ENCODE measurements at places on chromosomes 16 and 17. TPM values are rescaled to one million over a fixed set of nuclear protein-coding genes. Genes with fewer than 3 reads are reported as not detected.

Gene MEIOC
- total RNA-seq, result 0.37 TPM

Gene MPP3
- total RNA-seq, result 0.21 TPM

Gene PDILT
- total RNA-seq, result not detected

Gene RHBDL3
- 0.11 TPM for total RNA-seq

Gene ETV4
- total RNA-seq, result 12.8 TPM

DNA sequence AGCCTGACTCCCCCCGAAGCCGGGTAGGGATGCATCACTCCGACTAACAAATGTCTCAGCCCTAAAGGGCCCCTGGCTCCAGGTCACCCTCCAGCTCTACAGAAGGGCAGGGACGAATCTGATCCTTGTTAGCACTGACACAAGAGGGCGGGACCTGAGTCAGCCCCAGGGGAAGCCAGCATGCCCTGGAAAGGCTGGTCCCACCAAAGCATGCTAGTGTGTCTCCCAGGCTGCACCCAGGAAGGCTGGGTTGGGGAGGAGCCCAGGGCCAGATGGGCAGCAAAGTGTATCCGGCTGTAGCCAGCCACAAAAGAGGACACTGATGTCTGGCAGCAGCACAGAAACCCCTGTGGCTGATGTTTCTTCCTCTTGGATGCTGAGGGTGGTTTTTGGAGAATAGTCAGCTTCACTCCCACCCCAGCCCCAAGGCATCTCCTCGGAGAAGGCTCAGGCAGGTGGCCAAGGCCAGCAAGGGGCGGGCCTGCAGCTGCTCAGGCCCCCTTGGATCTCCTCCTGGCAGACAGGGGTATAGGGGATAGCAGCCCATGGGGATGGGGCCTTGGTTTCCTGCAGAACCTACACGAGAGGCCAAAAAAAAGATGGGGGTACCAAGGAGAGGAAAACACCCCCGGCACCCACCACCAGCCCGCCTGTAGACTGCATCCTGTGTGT, 11.0 kb downstream of the NATD1 start:
- no peaks in the 10 kb centered on the region for H3K4me1 ChIP-seq
- H3K4me3 ChIP-seq, result no peak overlapping the region
- no peaks in the 10 kb centered on the region for H3K27me3 ChIP-seq
- no peak overlapping the region for H3K27ac ChIP-seq

GRCh38 chr17:17721140-17721668, 39.9 kb downstream of the RAI1 start:
- H3K27ac ChIP-seq, result no peak overlapping the region
- peaks cover 12% of the 10 kb centered on the region for H3K36me3 ChIP-seq
- H3K4me3 ChIP-seq, result no peak overlapping the region
- H3K27me3 ChIP-seq, result peaks cover 31% of the 10 kb centered on the region
- no peak for DNase-seq

GRCh38 chr16:89187032-89187769, 13.1 kb downstream of the SLC22A31 start:
- no peaks in the 10 kb centered on the region for H3K4me1 ChIP-seq
- H3K36me3 ChIP-seq, result no peaks in the 10 kb centered on the region

GRCh38 chr17:63741143-63741407, 524 bp downstream of the STRADA start:
- no peaks in the 10 kb centered on the region for H3K27me3 ChIP-seq
- H3K4me1 ChIP-seq, result peaks cover 20% of the 10 kb centered on the region
- no peak for DNase-seq
- H3K36me3 ChIP-seq, result peaks cover 24% of the 10 kb centered on the region
- peak overlapping the region; percentile 96 for H3K27ac ChIP-seq

DNA sequence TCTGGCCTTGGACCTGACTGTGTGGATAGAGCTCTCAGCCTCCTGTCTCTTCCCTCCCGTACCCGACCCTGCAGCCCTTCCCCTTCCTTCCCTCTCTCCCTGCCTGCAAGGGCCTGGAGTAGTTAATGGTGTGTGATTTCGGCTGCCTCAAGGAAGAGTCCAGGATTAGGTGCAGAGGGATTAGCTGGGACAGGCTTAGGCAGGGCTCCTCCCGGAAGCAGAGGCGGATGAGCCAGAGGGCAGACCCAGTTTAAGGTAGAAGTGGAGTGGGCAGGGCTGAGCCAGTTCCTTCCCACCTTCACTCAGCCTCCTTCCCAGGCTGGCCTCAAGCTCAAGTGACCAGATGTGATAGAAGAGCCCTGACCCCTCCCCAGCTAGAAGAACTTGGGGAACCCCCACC, 16.8 kb downstream of the GUCY2D start:
- peaks cover 16% of the 10 kb centered on the region for H3K27me3 ChIP-seq
- H3K4me3 ChIP-seq, result no peak overlapping the region
- H3K36me3 ChIP-seq, result no peaks in the 10 kb centered on the region
- peaks cover 10% of the 10 kb centered on the region for H3K4me1 ChIP-seq

GRCh38 chr16:11354407-11354732, 9.1 kb downstream of the RMI2 start:
- H3K27ac ChIP-seq, result peak overlapping the region; percentile 81
- peaks cover 45% of the 10 kb centered on the region for H3K36me3 ChIP-seq
- H3K4me1 ChIP-seq, result peaks cover 65% of the 10 kb centered on the region
- H3K4me3 ChIP-seq, result peak overlapping the region; percentile 27
- H3K27me3 ChIP-seq, result no peaks in the 10 kb centered on the region

- no peak overlapping the region for H3K4me3 ChIP-seq
- H3K36me3 ChIP-seq, result no peaks in the 10 kb centered on the region
- no peak for DNase-seq
- no peak overlapping the region for H3K27ac ChIP-seq
Measured at GRCh38 chr17:31425282-31426040, 34.0 kb downstream of the RAB11FIP4 start.

DNA sequence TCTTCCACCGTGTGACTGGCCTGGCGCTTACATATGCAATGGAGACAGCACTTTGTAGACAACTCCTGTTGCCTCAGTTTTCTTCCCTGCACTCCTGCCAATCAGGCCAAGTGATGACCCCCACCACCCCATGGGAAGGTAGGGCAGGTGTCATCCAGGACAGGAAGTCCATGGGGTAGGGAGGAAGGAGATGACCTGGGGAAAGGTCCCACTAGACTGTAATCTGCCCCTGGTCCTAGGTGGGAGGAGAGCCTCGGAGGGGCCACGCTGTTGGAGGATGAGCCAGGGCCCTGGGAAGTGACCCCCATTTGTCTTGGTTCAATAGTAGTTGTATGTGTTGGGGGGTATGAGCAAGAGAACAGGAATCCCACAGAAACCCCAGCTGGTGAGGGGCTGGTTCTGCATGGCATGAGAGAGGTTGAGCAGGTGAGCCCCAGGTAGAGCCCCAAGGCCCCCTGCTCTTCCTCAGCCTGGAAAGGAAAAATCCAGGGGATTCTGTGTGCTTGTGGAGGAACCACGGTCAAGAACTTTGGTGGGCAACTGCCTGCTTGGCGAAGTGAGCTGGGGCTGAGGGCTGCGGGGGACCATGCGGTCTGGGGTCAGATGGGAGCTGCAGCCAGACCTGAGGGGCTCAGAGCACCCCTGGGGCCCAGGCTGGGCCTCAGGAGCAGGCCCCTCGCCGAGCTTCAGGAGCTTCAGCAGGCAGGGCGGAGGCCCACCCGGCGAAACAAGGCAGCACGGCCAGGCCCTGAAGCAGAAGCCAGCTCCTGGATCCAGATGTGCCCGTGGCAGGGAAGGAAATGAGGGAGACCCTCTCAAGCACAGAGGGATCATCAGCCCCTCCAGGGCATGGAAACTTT, 50.7 kb downstream of the NT5M start:
- no peak overlapping the region for H3K4me3 ChIP-seq
- no peaks in the 10 kb centered on the region for H3K36me3 ChIP-seq
- H3K27me3 ChIP-seq, result peaks cover 6% of the 10 kb centered on the region
- H3K4me1 ChIP-seq, result no peaks in the 10 kb centered on the region

DNA sequence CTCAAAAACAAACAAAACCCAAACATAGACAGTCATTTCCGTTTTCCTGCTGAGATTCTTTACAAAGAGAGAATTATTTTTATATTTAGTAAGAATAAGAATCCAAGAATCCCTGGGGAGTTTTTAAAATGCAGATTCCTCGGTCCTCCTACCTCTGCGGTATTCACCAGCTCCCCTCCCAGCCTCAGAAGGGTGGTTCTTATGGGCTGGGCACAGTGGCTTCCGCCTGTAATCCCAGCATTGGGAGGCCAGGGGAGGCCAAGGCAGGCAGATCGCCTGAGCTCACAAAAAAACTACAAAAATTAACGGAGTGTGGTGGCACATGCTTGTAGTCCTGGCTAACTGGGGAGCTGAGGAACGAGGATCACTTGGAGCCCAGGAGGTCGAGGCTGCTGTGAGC, 26.7 kb upstream of the USP7 start:
- no peaks in the 10 kb centered on the region for H3K27me3 ChIP-seq
- H3K4me3 ChIP-seq, result no peak overlapping the region
- no peak overlapping the region for H3K27ac ChIP-seq
- no peaks in the 10 kb centered on the region for H3K36me3 ChIP-seq
- H3K4me1 ChIP-seq, result no peaks in the 10 kb centered on the region

DNA sequence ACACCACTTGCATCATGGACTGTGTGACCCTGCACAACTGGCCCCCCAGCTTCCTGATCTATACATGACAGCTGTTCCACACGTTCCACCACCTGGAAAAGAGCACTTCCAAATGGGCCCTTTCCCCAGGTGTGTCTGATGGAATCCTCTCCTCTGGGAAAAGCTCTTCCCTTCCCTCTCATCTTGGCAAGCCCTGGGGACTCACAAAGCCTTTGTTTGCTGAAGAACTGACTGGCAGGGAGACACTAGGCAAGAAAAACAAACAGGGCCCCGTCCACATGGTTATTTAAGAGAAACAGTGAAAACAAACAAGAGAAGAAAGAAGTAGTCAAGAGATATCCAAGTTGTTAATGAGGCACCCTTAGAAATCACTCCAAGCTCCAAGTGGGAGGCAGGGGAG, 52.6 kb downstream of the C16orf95 start:
- H3K36me3 ChIP-seq, result peaks cover 7% of the 10 kb centered on the region
- peaks cover 4% of the 10 kb centered on the region for H3K4me1 ChIP-seq
- H3K4me3 ChIP-seq, result no peak overlapping the region
- no peak overlapping the region for H3K27ac ChIP-seq
- DNase-seq, result no peak

DNA sequence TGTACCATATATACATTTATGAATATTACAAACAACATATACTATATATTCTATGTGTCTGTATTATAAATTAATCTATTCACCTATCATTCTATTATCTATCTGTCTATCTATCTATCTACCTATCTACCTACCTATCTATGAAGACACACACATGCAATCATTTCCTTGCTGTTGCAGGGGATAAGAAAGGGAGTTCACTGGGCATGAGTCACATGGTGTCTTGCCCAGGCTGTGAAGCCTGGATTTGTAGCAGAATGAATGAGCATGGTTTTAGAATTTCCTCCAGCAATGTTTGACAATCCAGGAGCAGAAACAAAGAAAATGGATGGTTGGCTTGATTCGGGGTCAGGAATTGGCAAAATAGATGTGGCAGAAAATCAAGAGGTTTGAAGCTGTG, 23.2 kb upstream of the FAM20A start:
- H3K27ac ChIP-seq, result no peak overlapping the region
- no peak for DNase-seq
- no peaks in the 10 kb centered on the region for H3K36me3 ChIP-seq
- H3K4me1 ChIP-seq, result no peaks in the 10 kb centered on the region

GRCh38 chr17:17446666-17447155, 30.1 kb upstream of the MED9 start:
- no peak overlapping the region for H3K27ac ChIP-seq
- no peaks in the 10 kb centered on the region for H3K36me3 ChIP-seq
- no peaks in the 10 kb centered on the region for H3K4me1 ChIP-seq
- no peak overlapping the region for H3K4me3 ChIP-seq
- no peak for DNase-seq

GRCh38 chr17:17527956-17528500, 31.8 kb upstream of the RASD1 start:
- no peak overlapping the region for H3K4me3 ChIP-seq
- no peak overlapping the region for H3K27ac ChIP-seq
- no peak for DNase-seq

- no peak overlapping the region for H3K4me3 ChIP-seq
- peaks cover 2% of the 10 kb centered on the region for H3K4me1 ChIP-seq
- peaks cover 57% of the 10 kb centered on the region for H3K27me3 ChIP-seq
- no peak for DNase-seq
- no peaks in the 10 kb centered on the region for H3K36me3 ChIP-seq
Measured at GRCh38 chr17:1909985-1910384, 80.2 kb downstream of the RPA1 start.

DNA sequence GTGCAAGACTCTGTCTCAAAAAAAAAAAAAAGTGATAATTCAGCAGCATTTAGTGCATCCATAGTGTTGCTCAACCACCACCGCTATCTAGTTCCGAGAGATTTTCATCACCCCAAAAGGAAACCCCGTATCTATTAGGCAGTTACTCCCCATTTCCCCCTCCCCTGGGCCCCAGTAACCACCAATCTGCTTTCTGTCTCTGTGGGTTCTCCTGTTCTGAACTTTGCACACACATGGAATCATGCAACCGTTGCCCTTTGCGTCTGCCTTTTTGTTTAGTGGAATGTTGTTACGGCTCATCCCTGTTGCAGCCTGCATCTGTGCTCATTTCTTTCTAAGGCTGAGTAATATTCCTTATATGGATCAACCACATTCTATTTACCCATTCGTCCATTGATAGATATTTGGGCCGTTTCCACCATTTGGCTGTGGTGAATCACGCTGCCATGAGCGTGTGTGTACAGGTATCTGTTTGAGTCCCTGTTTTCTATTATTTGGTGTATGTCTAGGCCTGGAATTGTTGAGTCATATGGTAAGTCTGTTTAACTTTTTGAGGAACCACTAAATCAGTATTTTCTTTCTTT, 8.7 kb upstream of the SYNGR2 start:
- no peaks in the 10 kb centered on the region for H3K36me3 ChIP-seq
- H3K4me1 ChIP-seq, result peaks cover 6% of the 10 kb centered on the region

GRCh38 chr16:83013071-83013470, 386.3 kb downstream of the CDH13 start:
- H3K36me3 ChIP-seq, result no peaks in the 10 kb centered on the region
- H3K4me3 ChIP-seq, result no peak overlapping the region

GRCh38 chr17:1861391-1862010, 31.7 kb downstream of the RPA1 start:
- peaks cover 4% of the 10 kb centered on the region for H3K4me1 ChIP-seq
- no peak overlapping the region for H3K4me3 ChIP-seq
- peaks cover 32% of the 10 kb centered on the region for H3K36me3 ChIP-seq
- H3K27ac ChIP-seq, result no peak overlapping the region

DNA sequence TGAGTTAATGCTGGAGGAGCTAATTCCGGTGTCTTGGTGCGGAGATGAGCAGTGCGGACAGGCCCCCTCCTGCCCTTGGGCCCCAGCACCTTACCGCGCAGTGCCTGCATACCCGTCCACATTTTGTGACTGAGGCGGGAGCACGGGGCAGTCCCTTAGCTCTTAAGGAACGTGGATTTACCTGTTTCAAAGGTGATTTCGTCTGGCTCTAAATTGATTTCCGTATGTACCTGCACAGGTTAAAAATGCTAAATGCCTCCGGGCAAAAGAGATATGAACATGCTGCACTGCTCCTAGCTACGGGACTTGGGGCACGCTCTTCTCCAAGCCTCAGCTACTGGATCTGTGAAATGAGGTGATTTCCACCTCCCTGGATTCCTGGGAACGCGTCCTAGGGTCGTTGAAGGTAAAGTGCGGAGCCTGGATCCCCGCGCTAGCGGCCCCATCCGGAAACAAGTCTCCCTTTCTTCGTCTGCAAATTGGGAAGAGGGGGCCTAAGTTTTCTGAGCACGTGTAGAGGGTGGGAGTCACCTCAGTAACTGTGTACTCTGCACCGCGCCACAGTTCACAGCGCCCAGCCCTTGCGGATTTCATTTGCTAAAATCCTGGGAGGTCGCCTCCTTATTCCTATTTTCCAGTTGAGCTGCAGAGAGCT, 669 bp upstream of the CRISPLD2 start:
- no peak for DNase-seq
- H3K27ac ChIP-seq, result no peak overlapping the region
- no peaks in the 10 kb centered on the region for H3K36me3 ChIP-seq
- H3K4me3 ChIP-seq, result no peak overlapping the region
- H3K4me1 ChIP-seq, result peaks cover 6% of the 10 kb centered on the region
- H3K27me3 ChIP-seq, result peaks cover 39% of the 10 kb centered on the region
